Activated CD8-positive, alpha-beta memory T cell treated with anti-CD3 and anti-CD28 coated beads, Interleukin-2, amount 50 U/mL, for 4 hours (primary cell): ENCODE measurements at places on chromosomes 7 and 10.

GRCh38 chr7:148687555-148687954, 11.1 kb upstream of the CUL1 start:
- DNase-seq: no peak

GRCh38 chr7:6106140-6106904, 75.1 kb downstream of the ANKRD61 start:
- peak; percentile 25 for DNase-seq

DNA sequence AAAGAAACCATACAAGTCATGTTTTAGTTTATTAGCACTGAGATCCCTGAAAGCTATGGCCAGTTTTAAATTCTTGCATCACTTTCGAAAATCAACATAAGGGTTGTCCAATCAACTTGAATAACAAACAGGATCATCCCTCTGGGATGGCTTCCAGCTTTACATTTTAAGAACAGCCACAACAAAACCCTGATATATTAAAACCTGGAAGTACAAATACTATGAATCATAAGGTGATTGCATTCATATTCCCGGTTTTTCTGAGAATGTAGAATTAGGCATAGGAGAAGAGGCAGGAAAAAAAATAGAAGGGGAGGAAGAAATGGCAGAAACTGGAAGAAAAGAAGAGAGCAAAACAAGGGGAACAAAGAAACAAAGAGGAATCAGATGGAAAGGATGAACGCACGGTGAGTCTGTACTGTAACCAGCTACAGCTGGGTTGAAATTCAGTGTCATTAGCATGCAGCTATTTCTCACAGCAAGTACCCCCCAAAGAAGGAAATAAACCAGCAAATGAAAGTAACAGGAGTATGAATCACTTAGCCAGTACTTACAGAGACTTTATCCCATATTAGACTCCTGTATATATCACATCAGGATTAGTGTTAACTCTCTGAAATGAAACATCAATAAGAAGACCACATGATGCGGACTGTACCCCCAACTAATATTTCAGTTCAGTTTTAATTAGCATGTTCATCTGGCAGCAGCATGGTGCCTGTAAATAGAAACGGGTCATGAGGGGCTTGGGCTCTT, 301.3 kb downstream of the RNLS start:
- no peak for DNase-seq

- DNase-seq: no peak
These were observed 44.9 kb downstream of the VIPR2 start for GRCh38 chr7:159099711-159100231.

- DNase-seq: no peak
These were observed 188.4 kb downstream of the PPP1R17 start for GRCh38 chr7:31875424-31875823.

DNA sequence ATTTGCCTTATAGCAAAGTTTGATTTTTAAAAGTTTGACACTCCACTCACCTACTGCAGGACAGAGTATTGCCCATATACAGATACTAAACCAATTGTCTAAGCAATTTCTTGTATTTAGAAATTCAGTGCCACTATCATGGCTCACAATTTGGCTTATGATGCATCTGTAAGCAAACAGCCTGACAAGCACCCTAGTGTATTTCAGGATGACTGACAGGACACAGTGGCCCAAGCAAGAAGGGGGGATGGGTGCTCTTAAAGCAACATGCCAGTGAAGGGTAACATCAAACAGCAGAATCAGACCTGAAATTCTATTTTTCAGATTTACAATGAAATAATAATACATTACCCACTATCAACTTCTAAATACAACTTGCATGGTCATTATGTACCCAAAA, 30.5 kb downstream of the CTNNA3 start:
- no peak for DNase-seq

GRCh38 chr10:71716426-71716825, 3.2 kb downstream of the C10orf105 start:
- DNase-seq: no peak

- no peak for DNase-seq
These were observed 320.6 kb upstream of the ZMIZ1 start for GRCh38 chr10:78748235-78748533.

- DNase-seq: no peak
These were observed 130.1 kb upstream of the MDFIC start for GRCh38 chr7:114791771-114792170.

DNA sequence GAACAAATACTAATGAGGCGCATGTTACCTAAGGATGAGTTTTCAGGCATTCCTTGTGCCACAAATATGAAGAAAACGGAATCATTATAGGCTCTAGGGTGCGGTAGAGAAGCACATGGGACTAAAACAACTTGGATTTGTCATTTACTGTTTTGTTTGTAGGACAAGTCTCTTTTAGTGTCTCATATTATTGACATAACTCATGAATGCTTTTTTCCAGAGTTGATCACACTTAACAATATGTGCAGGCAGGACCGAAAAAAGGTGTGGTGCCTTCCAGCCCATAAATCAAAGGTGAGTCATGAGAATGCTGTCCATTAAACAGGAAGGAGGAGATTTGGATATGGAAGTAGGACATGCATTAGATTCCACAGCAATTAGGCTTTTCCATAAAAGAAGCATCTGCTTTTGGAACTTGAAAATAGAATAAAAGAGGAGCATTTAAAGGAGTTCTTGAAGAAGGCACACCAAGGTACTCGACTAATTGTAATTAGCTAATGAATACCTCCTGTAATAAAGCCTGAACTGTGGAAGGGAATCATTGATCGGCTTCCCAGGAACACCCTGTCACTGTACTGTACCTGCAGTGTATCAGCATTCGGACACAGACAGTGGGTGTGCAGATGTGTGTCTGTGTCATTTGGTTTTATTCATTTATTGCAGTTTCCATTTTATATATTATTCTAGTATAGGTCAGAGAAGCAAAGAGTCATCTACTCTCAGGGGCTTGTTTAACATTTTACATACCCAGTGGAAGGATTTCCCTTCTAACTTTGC, 119.7 kb upstream of the KLF14 start:
- DNase-seq: no peak

DNA sequence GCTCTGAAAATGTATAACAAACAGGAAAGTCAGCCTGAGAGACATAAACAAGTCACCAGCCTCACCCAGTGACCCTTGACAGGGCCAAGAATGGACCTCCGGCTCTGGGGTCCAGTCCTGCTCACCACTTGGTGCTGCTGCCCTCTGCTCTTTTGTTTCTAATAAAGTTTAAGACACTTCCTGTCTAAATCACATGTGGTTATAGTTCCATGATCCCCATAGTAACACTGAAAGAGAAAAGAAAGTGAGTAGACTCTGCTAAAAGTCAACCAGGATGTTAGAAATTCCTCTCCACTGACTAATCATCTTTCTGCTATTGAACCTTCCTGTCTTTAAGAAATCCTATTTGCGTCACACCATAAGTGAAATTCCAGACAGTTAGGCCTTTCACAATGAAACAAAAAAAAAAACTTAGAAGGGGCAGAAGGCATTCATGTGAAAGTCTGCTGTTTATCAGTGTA, 179.2 kb upstream of the BET1 start:
- no peak for DNase-seq

GRCh38 chr7:22671177-22671879, 55.7 kb upstream of the IL6 start:
- DNase-seq: no peak

DNA sequence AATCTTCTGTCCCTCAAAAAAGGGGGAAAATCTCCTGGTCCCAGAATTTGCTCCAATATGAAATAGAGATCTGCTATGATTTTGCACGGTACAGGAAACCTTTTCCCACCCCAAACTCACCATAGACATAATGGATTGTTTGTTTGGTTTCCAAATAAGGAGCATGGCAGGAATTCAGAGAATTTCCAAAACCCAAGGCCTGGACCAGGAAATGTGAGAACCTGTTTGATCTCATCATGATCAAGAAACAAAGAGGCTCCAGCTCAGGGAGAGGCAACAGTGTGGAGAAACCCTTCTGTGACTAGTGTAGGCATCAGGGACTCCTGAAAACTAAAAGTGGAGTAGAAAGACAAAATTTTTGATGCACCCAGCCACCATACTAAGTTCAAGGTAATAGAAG, 1548.1 kb upstream of the LRRTM3 start:
- no peak for DNase-seq

GRCh38 chr10:9301148-9301547, 1246.7 kb downstream of the GATA3 start:
- no peak for DNase-seq

DNA sequence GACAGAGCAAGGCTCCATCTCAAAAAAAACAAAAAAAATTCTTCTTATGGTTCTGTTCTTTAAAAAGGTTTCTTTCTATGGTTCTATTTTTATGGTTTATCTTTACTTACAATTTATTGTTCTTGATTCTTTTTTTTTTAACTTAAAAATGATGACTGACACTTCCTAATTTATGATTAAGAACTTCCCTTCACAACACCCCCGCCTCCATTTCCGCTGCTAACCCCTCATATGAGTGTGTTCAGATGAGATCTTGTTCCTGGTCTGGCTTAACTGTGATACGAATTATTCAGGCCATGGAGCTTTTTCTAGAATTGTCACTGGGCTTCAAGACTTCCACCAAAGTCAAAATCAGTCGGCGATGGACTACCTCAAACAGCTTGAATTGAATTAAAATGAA, 33.9 kb downstream of the PTER start:
- DNase-seq: peak; percentile 24

DNA sequence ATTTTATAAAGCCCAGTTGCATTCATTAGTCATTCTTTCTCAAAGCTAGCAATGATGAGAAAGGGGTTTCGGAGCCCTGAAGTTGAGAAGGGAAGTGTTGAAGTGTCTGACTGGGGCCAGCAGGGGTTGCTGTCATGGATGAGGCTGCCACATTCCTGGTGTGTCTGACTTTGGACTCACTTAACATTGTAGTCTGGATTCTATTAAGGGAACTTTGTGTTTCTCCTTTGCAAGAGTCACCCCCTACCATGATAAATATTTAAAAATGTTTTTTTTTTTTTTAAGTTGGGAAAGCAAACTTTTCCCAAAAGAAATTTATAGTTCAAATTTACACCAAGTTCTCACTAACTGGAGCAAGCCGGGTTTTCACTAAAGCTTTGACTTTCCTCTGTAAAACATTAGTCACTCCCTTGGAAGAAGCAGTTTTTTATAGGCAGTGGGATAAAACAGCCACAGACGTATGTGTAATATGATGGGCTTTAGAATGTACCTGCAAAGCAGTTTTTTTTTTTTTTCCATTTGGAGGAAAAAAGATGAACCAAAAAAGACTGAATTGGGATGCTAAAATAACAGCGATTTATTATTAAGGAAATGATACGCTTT, 243.6 kb downstream of the TWIST1 start:
- no peak for DNase-seq

- DNase-seq: no peak
These were observed 405.5 kb upstream of the C7orf33 start for GRCh38 chr7:148185041-148185440.

DNA sequence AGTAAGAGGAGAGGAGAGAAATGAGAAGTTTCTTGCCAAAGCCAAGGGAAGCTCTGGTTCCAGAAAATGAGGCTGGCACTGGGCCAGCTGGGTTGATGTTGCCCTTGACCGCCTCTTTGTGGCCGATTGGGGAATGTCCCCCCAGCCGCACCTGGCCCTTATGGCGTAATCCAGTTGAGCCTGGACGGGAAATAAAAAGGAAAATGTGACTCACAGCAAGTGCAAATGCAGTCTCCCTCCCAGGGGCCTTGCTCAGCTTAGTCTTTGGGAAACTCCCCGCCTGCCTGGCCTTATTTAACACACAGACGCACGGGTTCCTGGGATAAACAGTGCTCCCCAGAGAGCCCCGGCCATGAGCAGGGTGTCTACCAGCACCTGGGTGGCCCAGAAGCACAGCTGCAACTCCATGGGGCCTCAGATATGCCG, 174.8 kb downstream of the KIAA1217 start:
- DNase-seq: no peak

- DNase-seq: no peak
These were observed 10.3 kb upstream of the AOC1 start for GRCh38 chr7:150842018-150842417.

GRCh38 chr10:26881600-26882331, 21.0 kb upstream of the ABI1 start:
- no peak for DNase-seq

GRCh38 chr7:17674166-17674942, 265.9 kb downstream of the SNX13 start:
- DNase-seq: no peak

GRCh38 chr7:138665669-138666140, 35.5 kb downstream of the SVOPL start:
- no peak for DNase-seq

DNA sequence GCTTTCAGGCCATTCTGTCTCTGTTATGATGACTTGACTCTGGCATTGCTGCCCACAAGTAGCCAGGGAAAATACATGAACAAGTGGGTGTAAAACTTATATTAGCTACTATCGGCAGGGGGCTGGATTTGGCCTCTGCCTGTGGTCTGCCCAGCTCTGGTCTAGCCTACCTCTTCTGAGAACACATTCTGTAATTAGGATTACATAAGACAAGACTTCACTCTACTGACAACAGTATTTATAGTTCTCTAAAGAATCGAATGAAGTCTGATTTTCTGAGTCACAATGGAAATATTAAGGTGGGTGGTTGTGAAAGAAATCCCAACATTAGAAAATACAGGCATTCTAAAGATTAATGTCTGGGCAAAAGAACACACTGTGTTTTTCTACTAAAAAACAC, 55.5 kb downstream of the DLD start:
- no peak for DNase-seq

DNA sequence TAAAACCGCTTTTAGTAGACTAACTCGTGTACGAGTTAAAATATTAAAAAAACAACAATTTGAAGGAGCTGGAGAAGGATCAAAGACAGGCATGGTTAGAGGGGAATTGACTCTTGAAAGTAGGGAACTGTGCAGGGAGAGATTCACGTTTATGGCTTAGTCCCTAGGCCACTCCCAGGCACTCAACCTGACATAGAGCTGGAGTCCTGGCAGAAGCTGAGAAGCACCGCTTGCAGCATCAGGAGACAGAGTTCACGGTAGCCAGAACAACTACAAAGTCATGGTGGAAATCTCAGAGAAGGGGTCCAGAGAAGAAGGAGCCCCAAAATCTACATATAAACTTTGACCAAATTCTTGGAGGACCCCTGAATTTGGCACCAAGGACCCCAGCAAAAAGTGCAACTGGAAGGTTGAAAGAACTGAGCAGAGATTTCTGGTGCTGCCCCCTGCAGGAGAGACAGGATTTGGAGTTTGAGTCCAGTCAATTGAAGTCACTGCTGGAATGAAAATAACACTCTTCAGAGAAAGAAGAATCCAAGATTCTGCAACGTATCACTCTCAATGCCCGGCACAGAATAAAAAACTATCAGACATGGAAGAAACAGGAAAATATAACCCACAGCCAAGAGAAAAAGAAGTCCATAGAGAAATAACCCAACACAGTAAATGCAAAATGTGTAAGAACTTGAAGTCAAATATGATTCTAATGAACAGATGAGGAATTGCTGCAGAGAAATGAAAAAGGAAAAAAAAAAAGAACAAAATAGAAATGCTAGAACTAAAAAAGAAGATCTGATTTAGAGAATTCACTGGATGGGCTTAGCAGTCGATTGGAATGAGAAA, 493.3 kb upstream of the PODXL start:
- DNase-seq: no peak
